Muscle of leg (tissue), 16 donors: ENCODE measurements at places on chromosomes 3 and 15.

GRCh38 chr15:57370929-57371328 is 5.4 kb upstream of the CGNL1 start:
- H3K27ac ChIP-seq = no peak overlapping the region
- H3K36me3 ChIP-seq = no peaks in the 10 kb centered on the region
- peaks cover 8% of the 10 kb centered on the region for H3K4me1 ChIP-seq
- H3K27me3 ChIP-seq = peaks cover 18% of the 10 kb centered on the region
- H3K4me3 ChIP-seq = no peak overlapping the region

- no peak overlapping the region for H3K27ac ChIP-seq
- H3K4me1 ChIP-seq = no peaks in the 10 kb centered on the region
- no peaks in the 10 kb centered on the region for H3K27me3 ChIP-seq
- no peak for DNase-seq
- no peak overlapping the region for H3K4me3 ChIP-seq
- no peaks in the 10 kb centered on the region for H3K36me3 ChIP-seq
Observed at GRCh38 chr3:108973019-108973418, 19.3 kb upstream of the GUCA1C start.

GRCh38 chr15:46442901-46443590 is 808.2 kb downstream of the SQOR start:
- no peak overlapping the region for H3K27ac ChIP-seq
- H3K27me3 ChIP-seq = no peaks in the 10 kb centered on the region
- H3K4me1 ChIP-seq = no peaks in the 10 kb centered on the region
- H3K4me3 ChIP-seq = no peak overlapping the region
- no peaks in the 10 kb centered on the region for H3K36me3 ChIP-seq
- DNase-seq = no peak

- no peak overlapping the region for H3K27ac ChIP-seq
- peaks cover 7% of the 10 kb centered on the region for H3K36me3 ChIP-seq
- peaks cover 33% of the 10 kb centered on the region for H3K4me1 ChIP-seq
- H3K4me3 ChIP-seq = no peak overlapping the region
- no peaks in the 10 kb centered on the region for H3K27me3 ChIP-seq
Observed at GRCh38 chr3:138367911-138368310, 19.5 kb downstream of the MRAS start.

GRCh38 chr3:61227799-61228198 is 23.5 kb downstream of the FHIT start:
- peak; percentile 16 for DNase-seq
- no peaks in the 10 kb centered on the region for H3K27me3 ChIP-seq
- H3K4me3 ChIP-seq = no peak overlapping the region
- H3K36me3 ChIP-seq = no peaks in the 10 kb centered on the region

GRCh38 chr15:31905054-31905453 is 125.3 kb upstream of the CHRNA7 start:
- no peak overlapping the region for H3K4me3 ChIP-seq
- no peaks in the 10 kb centered on the region for H3K27me3 ChIP-seq
- no peaks in the 10 kb centered on the region for H3K36me3 ChIP-seq
- H3K4me1 ChIP-seq = no peaks in the 10 kb centered on the region
- no peak overlapping the region for H3K27ac ChIP-seq

- no peaks in the 10 kb centered on the region for H3K27me3 ChIP-seq
- peaks cover 2% of the 10 kb centered on the region for H3K36me3 ChIP-seq
- no peak overlapping the region for H3K4me3 ChIP-seq
- peaks cover 29% of the 10 kb centered on the region for H3K4me1 ChIP-seq
- H3K27ac ChIP-seq = no peak overlapping the region
Observed at GRCh38 chr3:149605902-149606301, 51.9 kb downstream of the WWTR1 start.

DNA sequence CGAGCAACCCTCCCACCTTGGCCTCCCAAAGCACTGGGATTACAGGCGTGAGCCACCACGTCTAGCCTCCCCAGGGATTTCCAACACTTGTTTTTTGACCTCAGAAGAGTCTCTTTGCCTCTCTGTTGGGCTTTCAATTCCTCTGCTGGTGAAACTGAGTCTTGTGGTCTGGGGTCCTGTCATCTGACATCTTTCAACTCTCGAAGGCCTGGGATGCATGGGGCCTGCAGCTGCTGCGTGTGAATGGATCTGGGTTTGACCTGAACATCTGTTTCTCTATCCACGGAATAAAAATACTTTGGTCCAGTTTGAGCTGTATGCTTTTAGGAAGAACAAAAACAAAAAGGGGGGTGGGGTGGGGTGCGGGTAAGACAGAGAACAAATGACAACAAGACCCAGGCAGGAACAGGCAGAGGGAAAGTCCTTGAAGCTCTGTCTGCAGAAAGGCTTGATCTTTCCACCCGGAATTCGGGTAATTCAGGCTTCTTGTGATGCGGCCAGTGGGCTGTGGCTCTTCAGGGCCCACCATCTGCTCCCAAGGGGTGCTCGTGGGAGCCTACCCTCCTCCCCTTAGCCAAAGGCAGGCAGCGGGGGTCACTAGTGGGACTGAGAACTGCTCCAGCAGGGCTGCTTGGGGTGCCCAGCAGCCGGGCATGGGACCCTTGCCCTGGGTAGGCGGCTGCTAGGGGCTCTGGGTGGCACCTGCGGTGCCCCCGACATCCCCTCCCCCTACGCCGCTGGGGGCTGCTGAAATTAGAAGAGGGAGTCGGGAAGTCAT is 71.5 kb downstream of the SLC12A8 start:
- no peak for DNase-seq
- H3K36me3 ChIP-seq = no peaks in the 10 kb centered on the region
- peak overlapping the region; percentile 62 for H3K27ac ChIP-seq

- H3K27me3 ChIP-seq = no peaks in the 10 kb centered on the region
- H3K4me3 ChIP-seq = no peak overlapping the region
- H3K27ac ChIP-seq = peak overlapping the region; percentile 3
- H3K4me1 ChIP-seq = peaks cover 72% of the 10 kb centered on the region
- no peak for DNase-seq
- peaks cover 13% of the 10 kb centered on the region for H3K36me3 ChIP-seq
Observed at GRCh38 chr3:12953201-12953995, 112.0 kb upstream of the RPL32 start.

GRCh38 chr3:170852324-170852723 is 17.7 kb downstream of the RPL22L1 start:
- no peaks in the 10 kb centered on the region for H3K4me1 ChIP-seq
- H3K27me3 ChIP-seq = no peaks in the 10 kb centered on the region
- H3K27ac ChIP-seq = no peak overlapping the region
- no peaks in the 10 kb centered on the region for H3K36me3 ChIP-seq
- no peak overlapping the region for H3K4me3 ChIP-seq
- DNase-seq = no peak

DNA sequence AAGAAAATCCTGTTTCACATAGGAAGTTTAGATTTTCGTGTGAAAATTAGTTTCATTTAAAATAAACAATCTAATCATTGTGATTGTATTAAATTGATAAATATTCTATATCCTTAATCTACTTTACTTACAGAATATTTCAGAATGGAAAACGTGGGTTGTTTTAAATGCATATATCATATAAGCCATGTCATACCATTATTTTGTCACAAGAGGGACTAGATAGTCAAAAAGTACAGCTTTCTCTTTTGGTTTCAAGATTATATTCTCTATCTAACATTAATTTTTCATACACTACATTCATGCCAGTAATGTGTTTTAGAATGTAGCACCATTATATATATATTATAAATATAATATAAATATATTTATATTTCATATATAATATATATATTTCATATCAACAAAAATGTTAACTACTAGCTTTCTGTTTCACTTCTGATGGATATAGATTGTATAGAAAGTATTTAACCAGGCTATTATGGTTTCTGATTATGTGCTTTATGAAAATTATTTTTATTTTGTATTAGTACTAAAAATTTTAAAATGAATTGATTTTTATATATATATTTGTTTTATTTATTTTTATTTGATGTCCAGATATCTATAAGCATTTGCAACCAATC is 45.3 kb downstream of the OSTN start:
- no peak overlapping the region for H3K27ac ChIP-seq
- no peak overlapping the region for H3K4me3 ChIP-seq
- no peaks in the 10 kb centered on the region for H3K27me3 ChIP-seq
- no peaks in the 10 kb centered on the region for H3K4me1 ChIP-seq
- DNase-seq = peak; percentile 33

- H3K36me3 ChIP-seq = no peaks in the 10 kb centered on the region
- H3K4me1 ChIP-seq = peaks cover 2% of the 10 kb centered on the region
- no peaks in the 10 kb centered on the region for H3K27me3 ChIP-seq
- H3K4me3 ChIP-seq = no peak overlapping the region
- peak; percentile 80 for DNase-seq
Observed at GRCh38 chr3:29914861-29915524, 634.1 kb downstream of the RBMS3 start.

- H3K4me1 ChIP-seq = no peaks in the 10 kb centered on the region
- no peak for DNase-seq
- no peaks in the 10 kb centered on the region for H3K36me3 ChIP-seq
- H3K4me3 ChIP-seq = no peak overlapping the region
- H3K27me3 ChIP-seq = no peaks in the 10 kb centered on the region
Observed at GRCh38 chr15:69289342-69290146, 9.2 kb upstream of the PAQR5 start.

GRCh38 chr15:31263751-31264558 is 62.7 kb upstream of the KLF13 start:
- H3K27me3 ChIP-seq = no peaks in the 10 kb centered on the region
- DNase-seq = peak; percentile 78
- H3K4me1 ChIP-seq = peaks cover 55% of the 10 kb centered on the region
- no peak overlapping the region for H3K4me3 ChIP-seq
- H3K36me3 ChIP-seq = no peaks in the 10 kb centered on the region

DNA sequence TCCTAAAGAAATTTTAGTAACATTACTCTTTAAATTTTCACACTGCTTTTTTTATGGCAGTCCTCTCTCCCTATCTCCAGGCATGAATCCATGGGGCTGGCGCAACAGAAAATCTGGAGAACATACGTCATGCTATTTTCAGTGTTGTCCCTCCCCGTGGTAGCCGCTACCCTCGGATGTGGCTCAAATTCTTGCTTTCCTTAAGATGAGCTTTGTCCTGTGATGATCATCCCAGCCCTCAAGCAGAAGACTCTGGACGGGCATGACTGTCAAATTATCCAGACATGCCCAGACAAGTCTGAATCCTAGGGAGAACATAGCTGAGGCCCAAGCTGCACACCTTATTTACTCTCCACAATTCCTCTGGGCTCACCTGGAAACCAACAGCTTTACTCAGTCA is 49.1 kb downstream of the FMN1 start:
- H3K36me3 ChIP-seq = no peaks in the 10 kb centered on the region
- H3K4me3 ChIP-seq = no peak overlapping the region
- DNase-seq = no peak
- no peaks in the 10 kb centered on the region for H3K4me1 ChIP-seq
- H3K27me3 ChIP-seq = peaks cover 4% of the 10 kb centered on the region
- no peak overlapping the region for H3K27ac ChIP-seq

DNA sequence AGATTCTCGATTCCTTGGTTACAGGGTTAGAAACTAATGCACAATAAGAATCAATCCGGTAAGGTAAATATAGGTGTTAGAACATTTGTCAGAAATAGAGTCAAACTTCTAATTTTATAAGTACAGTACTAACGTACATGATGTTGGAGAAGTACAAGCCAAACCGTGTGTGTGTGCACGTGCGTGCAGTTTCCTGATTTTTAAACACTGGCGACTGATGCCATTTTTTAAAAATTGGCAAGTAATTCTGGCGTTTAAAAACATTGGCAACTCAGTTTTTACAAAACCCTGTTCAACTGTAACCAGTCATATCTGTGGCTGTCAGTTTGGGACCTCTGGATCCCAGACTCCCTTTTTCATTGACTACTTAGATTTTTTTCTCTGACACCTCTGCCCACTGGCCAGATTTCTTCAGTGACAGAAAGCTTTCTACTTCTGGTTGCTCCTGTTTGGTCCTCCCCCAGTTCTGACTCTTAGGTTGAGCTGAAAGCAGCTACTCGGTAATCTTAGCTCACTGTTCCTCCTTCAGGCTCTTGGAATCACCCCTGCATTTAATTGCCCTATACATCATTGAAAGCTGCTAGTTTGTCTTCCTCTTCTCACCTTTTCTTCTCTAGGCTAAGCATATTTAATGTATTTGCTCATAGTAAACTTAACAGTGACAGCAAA is 843 bp downstream of the ATG7 start:
- H3K27me3 ChIP-seq = no peaks in the 10 kb centered on the region
- H3K4me3 ChIP-seq = peak overlapping the region; percentile 97
- H3K36me3 ChIP-seq = peaks cover 16% of the 10 kb centered on the region
- peak overlapping the region; percentile 85 for H3K27ac ChIP-seq
- H3K4me1 ChIP-seq = peaks cover 8% of the 10 kb centered on the region
- no peak for DNase-seq

DNA sequence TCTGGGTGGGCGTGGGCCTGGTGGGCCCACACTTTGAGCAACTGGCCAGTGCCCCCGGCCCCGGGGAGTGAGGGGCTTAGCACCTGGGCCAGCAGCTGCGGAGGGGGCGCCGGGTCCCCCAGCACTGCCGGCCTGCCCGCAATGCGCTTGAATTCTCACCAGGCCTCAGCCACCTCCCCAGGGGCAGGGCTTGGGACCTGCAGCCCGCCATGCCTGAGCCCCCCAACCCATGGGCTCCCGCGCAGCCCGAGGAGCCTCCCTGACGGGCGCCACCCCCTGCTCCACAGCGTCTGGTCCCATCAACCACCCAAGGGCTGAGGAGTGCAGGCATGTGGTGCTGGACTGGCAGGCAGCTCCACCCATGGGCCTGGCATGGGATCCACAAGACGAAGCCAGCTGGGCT is 484.3 kb downstream of the UNC13C start:
- no peak overlapping the region for H3K4me3 ChIP-seq
- DNase-seq = no peak
- H3K27me3 ChIP-seq = no peaks in the 10 kb centered on the region
- no peak overlapping the region for H3K27ac ChIP-seq

DNA sequence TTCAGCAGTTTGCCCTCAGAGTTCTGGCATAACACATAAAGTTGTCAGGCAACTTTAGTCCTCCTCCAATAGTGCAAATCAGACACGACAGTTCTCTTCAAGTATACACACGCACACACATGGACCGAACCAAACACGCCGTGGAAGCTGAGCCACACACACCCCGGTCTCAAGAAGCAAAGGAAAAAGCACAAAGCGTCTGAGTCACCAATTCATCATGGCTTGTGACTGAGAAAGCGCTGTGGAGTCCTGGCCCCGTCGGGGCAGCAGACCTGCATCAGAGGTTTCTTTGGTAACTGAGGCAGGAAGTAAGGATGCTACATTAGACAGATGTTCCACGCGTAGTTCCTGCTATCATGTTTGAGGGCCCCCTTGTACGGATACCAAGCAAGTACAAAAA is 85.7 kb downstream of the VGLL4 start:
- peak overlapping the region; percentile 26 for H3K27ac ChIP-seq
- H3K27me3 ChIP-seq = no peaks in the 10 kb centered on the region
- H3K4me3 ChIP-seq = no peak overlapping the region
- H3K4me1 ChIP-seq = peaks cover 74% of the 10 kb centered on the region
- DNase-seq = peak; percentile 55

DNA sequence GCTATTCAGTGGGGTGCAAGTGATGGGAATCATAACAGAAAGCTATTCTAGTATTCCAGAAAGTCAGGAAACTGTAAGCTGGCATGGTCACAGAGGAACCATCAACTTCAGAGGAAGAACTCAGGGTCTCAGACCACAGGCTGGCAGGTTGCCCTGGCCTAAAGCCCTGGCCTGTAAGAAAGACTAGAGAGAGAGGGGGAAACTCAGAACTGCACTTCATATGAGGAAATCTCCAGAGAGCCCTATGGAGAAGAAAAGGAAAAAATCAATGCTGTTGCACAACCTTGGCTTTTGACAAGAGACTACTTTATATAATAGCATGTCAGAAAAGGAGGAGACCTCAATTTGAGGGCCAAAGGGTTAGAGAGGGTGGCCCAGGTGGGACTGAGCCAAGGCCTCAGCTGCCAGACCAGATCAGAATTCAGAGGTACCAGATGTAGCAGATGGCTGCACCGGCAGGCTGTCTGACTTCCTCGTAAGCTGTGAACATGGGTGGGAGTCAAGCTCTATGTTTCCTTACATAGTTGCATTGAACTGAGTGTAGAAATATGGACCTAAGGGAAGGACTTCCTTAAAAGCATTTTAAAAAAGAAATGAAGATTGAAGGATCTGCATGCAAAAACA is 333.8 kb downstream of the PDCD6IP start:
- no peaks in the 10 kb centered on the region for H3K36me3 ChIP-seq
- H3K27me3 ChIP-seq = no peaks in the 10 kb centered on the region
- DNase-seq = peak; percentile 5
- H3K4me3 ChIP-seq = no peak overlapping the region
- no peaks in the 10 kb centered on the region for H3K4me1 ChIP-seq
